Activated CD4-positive, alpha-beta T cell treated with anti-CD3 and anti-CD28 coated beads, Interleukin-2, amount 50 U/mL, for 1 hour (primary cell): ENCODE measurements at places on chromosomes 3 and 15.

- peak; percentile 20 for DNase-seq
These were observed 1.3 kb downstream of the ADAM10 start for GRCh38 chr15:58748040-58748851.

GRCh38 chr3:153259956-153260355 lies 97.9 kb downstream of the RAP2B start:
- no peak for DNase-seq

GRCh38 chr15:67468416-67468815 lies 52.5 kb upstream of the C15orf61 start:
- DNase-seq: no peak

GRCh38 chr3:133117342-133117741 lies 79.2 kb downstream of the TMEM108 start:
- DNase-seq: no peak

GRCh38 chr15:83652626-83653204 lies 1.2 kb upstream of the ADAMTSL3 start:
- DNase-seq: no peak

GRCh38 chr3:63912768-63913588 lies 795 bp upstream of the SCAANT1 start:
- peak; percentile 53 for DNase-seq

- no peak for DNase-seq
These were observed 52.8 kb upstream of the SLC9A9 start for GRCh38 chr3:143901105-143901504.

DNA sequence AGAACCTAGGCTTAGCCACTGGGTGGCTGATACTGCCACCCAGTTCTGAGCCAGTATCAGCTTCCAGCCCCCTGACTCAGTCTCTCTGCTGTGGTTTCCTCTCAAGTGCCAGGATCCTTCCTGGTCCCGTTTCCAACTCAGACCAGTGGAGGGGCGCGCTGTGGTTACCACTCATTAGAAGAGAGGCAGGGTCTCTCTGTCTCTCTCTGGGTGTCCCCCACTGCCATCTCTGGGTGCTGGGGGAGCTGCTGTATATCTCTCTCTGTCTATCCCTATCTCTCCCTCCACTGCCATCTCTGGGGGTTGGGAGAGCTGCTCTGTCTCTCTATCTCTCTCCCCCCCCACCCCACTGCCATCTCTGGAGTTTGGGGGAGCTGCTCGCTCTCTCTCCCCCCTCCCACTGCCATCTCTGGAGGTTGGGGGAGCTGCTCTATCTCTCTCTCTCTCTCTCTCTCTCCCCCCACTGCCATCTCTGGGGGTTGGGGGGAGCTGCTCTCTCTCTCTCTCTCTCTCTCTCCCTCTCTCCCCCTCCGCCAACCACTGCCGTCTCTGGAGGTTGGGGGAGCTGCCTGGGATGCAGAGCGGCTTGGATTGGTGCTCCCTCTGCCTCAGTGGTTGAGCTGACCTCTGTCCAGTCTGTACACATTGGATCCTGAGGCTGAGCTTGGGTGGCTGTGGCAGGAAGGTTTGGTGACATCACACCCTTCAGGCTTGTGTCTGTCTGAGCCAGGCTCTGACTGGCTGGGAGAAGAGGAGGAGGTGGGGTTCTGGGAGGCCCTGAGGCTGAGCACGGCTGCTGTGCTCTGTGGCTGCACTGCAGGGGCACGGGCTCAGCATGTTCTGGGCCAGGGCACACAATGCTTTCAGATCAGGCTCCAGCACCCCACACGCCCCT lies 98.9 kb downstream of the APBA2 start:
- DNase-seq: peak; percentile 9

- peak; percentile 19 for DNase-seq
These were observed 90.2 kb downstream of the CERS3 start for GRCh38 chr15:100438570-100438969.

GRCh38 chr15:31974154-31974794 lies 56.0 kb upstream of the CHRNA7 start:
- no peak for DNase-seq
